ENCODE measurements at places on chromosomes 16 and 17.

- no peak for DNase-seq
Measured at GRCh38 chr17:61856035-61856434, 7.3 kb downstream of the BRIP1 start.

GRCh38 chr16:3047387-3047720, 993 bp downstream of the MMP25 start:
- no peak for DNase-seq

- peak; percentile 16 for DNase-seq
Measured at GRCh38 chr16:48054881-48055601, 100.8 kb downstream of the ABCC12 start.

DNA sequence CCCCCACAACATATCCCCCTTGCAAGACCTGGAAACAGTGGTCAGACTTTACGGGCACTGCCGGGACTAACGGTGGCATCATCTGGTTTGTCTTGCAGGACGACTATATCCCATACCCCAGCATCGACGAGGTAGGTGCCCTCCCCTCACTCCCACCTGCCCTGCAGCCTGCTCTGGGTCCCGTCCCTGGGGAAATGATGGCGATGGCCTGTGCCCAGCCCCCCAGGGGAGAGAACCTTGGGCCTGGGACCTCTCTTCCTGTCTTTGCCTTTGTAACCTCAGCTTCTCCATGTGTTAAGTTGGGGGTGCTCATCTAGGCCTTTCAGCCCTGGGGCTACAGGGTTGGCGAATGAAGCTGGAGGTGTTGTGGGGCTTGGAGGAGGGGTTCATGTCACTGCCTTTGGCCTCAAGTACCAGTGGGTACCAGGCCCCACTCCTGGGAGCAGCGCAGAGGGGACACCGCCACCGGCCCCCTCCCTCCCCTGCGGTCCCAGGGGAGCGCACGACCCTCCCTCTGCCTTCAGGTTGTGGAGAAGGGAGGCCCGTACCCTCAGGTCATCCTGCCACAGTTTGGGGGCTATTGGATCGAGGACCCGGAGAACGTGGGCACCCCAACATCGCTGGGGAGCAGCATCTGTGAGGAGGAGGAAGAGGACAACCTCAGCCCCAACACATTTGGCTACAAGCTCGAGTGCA, 99.9 kb downstream of the OR1D5 start:
- no peak for DNase-seq

- DNase-seq: peak; percentile 83
Measured at GRCh38 chr17:77475016-77475976, 334.5 kb downstream of the SEC14L1 start.

- no peak for DNase-seq
Measured at GRCh38 chr17:4152471-4152870, 9.5 kb downstream of the CYB5D2 start.

DNA sequence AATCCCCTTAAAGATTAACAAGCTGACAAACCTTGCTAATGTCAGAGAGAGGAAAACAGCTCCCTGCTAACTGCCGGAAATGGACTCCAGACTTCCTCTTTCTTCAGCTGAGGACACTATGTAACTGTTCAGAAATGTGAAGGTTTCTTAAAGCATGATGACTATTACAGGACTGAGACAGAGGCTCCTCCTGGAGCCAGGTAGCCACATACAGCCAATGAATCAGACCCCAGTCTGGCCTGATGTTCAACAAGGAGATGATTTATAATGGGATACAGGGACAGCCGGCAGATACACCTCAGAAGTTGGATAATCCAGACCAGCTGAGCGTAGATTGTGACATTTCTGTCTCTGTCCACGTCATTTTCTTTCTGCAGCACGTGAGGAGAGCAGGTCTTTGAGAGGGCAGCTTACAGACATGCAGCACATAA, 216.2 kb downstream of the HS3ST3A1 start:
- no peak for DNase-seq

GRCh38 chr16:85061566-85061965, 34.0 kb downstream of the KIAA0513 start:
- no peak for DNase-seq

- DNase-seq: peak; percentile 60
Measured at GRCh38 chr17:13030459-13031300, 12.9 kb upstream of the ELAC2 start.

GRCh38 chr17:9269350-9270035, 248.2 kb downstream of the NTN1 start:
- no peak for DNase-seq

DNA sequence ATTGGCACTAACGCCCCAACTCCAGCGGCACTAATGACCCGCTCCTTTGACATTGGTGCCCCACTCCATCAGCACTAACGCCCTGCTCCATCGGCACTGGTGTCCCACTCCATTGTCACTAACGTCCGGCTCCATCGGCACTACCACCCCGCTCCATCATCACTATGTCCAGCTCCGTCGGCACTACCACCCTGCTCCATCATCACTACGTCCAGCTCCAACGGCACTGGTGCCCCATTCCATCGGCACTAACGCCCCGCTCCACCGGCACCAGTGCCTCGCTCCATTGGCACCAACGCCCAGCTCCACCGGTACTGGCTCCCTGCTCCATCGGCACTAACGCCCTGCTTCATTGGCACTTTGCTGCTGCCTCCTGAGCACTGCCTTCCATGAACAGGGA, 7.5 kb downstream of the ZNF213 start:
- no peak for DNase-seq

GRCh38 chr17:81049973-81050551, 15.1 kb downstream of the BAIAP2 start:
- no peak for DNase-seq

DNA sequence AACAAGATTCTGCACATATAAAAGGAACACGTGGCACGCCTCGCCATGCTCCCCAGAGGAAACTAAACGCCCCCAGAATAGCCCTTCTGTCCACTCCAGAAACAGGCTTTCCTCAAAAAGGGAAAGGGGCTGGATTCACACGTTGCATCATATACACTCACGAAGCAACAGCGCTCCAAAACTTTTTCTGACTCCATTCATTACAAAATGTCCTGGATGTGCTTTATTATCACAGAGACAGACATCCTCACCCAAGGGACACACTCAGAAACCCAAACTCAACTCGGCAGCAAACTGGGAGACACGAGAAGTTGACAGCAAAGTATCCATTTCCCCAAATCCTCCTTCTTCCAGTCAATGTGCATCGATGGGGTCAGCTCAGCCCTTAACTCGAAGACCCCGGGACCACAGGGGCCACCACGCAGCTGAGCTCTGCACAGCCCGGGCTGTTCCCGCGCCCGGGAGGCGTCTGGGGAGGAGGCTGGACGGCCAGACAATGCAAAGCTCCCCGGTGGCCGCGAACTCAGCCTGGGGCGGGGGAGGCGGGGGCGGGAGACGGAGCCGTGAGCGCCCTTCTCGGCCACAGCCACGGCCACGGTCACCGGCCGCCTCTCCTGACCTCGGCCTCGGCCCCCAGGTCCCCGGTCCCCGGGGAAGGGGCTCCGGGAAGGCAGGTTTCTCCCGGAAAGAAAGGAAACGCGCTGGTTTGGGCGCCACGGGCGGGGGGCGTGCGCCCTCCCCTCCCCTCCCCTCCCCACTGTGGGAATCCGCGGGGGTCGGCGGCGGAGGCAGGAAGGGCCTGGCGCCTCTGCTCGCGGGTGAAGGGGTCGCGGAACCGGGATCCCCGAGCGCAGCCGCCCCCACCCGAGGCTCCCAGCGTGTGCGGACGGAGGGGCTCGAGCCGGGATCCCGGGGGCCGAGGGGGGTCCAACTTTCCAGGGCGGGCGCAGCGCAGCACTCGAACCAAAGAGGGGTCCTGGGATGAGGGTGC, 1.2 kb downstream of the NXN start:
- no peak for DNase-seq

DNA sequence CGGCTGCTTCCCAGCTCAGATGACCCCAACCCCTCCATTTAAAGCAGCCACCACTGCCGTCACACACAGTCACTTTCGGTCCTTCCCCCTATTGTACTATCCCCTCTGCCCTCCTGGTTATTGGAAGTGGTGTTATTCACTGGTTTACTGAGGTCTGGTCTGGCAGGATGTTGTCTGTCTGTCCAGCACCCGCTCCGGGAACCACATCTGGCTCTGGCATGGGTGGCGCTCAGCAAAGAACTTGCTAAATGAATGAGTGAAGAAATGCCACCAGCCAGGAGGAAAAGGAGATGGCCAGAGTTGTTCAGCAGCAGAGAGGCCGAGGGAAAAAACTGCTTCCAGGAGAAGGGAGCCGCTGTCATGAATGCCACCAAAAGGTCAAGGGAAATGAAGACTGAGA, 161.6 kb downstream of the GSG1L start:
- DNase-seq: no peak

- DNase-seq: no peak
Measured at GRCh38 chr16:56918467-56919012, 13.4 kb upstream of the HERPUD1 start.

GRCh38 chr17:4130715-4131114, 12.1 kb downstream of the ZZEF1 start:
- no peak for DNase-seq

Measured in stimulated activated CD4-positive, alpha-beta T cell treated with anti-CD3 and anti-CD28 coated beads, Interleukin-4, amount 100 ng/mL, for 24 hours (primary cell).